ENCODE measurements at places on chromosomes 2 and 18.

- no peak for DNase-seq
Observed at GRCh38 chr2:130744287-130745117, 10.8 kb upstream of the AMER3 start.

DNA sequence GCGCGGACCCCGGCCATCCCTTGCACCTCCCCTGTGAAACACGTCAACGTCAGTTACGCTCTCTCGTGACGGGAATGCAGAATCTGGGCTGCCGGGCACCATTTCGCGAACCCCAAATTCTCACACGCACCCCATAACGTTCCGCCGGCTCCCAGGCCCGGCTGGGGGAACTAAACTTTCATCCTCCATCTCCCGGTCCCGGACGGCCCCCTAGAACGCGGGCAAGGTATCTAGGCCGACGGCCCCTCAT is 544 bp downstream of the DNAJC27 start:
- DNase-seq = no peak

GRCh38 chr2:158113741-158114295 is 12.1 kb downstream of the UPP2 start:
- no peak for DNase-seq

DNA sequence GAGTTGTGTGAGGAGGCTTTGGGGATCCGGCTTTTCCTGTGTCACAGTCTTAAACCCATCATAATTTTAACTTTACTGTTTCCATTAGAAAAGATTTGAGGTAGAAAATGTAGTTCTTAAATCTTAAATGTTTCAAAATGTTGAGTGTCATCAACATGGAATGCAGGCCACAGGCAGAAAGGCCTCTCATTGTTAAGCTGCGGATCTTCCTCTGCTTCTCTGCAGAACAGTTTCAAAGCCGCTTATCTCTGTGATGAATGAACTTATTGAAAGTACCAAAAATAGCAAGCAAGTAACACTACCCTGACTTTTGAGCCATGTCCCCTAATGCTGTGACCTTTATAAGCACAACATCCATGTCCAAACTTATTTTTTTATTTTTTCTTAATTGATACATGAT is 1645.8 kb downstream of the DPP10 start:
- no peak for DNase-seq

DNA sequence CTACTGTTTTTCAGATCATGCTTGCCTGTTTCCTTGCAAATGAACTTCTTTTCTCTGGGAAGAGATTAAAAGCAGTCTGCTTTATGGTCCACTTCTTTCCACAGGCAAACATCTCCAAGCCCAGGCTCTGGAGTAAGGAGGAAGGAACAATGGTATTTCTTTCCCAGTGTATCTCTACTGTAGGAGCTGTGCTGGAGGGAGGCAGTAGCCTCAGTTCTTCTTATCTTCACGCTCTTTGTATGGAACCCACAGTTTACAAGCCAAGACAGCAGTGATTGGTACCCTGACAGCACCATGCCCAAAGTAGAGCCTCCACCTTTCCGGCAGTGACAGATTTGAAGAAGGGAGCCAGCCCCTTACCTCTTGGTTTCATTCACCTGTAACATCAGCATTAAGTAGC is 35.2 kb downstream of the SPOPL start:
- DNase-seq = no peak

DNA sequence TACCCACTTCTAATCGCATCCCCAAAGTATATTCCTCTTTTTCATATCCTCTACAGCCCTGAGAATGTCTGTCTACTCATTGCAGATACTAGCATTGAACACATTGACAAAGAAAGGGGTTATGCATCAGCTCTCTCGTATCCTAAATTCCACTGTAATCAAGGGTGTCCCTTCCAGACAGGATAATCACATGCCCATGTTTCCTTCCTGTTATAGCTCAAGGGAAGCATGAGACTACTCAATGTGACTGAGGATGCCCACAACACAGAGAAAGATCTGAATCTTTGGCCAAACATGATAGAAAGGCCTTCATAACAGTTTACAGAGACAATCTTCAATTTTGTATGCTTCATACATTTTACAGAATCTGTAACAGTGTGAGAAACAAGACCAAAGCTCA is 69.2 kb downstream of the HIBCH start:
- no peak for DNase-seq

GRCh38 chr2:209845666-209846065 is 74.0 kb downstream of the UNC80 start:
- DNase-seq = no peak

DNA sequence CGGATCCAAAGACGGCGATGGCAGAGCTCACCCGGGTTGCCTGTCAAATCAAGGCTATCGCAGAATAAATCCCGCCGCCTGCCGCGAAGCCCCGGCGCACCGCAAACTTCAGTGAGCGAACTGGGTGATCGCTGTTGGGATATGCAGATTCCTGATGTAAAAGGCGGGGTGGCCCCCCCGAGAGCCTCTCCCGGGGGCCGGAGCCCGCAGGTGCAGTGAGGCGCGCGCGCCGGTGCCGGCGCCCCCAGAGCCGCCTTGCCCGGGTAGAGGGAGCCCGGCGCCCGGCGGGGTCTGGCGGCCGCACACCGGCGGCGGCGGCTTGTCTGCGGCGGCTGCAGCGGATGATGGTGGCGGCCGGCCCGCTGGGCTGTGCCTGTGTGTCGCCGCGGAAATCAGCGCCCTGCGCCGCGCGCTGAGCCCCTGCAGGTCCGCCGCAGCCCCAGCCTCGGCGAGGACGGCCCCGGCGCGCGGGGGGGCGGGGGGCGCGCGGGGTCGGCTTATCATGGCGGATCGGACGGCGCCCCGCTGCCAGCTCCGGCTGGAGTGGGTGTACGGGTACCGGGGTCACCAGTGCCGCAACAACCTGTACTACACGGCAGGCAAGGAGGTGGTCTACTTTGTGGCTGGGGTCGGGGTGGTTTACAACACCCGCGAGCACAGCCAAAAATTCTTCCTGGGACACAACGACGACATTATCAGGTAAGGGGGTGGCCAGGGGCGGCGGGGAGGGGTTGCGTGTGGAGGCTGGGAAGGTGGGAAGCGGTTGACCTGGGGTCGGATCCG is 1.3 kb downstream of the EML6 start:
- peak; percentile 52 for DNase-seq

DNA sequence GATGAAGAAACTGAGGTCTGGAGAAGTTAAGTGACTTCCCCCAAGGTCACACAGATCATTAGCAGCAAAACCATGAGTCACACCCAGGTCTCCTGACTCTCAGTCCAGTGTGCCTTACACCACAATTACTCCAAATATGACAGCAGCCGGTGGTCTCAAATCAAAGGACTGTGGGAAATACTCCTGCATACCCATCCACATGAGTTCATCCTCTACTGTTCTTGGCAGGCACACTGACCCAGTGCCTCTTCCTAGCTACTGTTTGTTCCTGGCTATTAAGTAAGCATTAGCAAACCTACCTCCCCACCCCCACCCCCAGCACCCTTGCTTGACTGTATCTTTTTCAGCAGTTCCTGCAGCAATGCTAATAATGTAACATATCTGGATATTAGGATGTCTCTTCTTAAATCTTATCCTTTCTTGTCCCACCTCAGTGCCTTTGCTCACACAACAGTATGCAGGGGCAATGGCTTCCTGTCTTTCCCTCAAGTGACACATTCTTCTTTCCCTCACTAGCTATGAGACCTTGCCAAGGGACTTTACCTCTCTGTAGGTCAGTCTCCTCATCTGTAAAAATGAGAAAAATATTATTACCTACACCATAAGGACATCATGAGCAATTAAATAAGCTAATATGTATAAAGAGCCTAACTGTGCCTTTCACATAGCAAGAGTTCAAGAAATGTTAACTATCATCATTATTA is 46.2 kb downstream of the FAM98A start:
- no peak for DNase-seq

DNA sequence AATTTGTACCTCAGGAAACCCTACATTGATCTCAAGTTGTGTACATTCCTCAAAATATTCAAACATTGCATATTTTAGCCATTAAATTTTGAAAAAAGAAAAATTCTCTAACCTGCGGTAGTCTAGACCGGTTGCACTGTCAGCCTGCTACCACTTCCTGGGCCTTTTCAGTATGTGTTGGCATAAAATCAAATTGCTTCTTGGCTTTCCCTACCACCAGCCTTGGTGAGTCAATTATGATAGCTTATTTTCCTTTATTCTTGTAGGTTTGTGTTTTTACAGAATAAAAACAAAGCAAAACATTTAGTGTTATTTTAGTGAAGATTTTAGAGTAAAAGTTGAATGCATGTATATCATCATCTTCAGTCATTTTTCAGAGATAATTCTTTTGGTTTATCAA is 61.2 kb downstream of the FAM171B start:
- DNase-seq = no peak

DNA sequence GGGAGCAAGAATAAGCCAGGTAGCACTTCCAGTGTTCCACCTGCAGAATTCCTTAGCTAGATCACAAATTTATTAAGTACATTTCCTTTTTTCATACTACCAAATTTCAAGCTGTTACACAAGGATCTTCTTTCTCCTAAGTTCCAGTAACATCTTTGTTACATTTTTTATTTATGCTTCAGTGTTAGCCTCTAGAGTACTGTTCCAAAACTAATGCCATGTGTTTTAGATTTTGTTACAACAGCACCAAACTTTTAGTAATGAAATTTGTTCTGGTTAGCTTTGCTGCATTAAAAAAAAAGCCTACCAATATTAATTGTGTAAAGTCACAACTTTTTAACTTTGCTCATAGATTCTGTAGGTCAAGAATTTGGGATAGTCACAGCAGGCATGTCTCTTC is 161.1 kb downstream of the CAMKMT start:
- DNase-seq = no peak

DNA sequence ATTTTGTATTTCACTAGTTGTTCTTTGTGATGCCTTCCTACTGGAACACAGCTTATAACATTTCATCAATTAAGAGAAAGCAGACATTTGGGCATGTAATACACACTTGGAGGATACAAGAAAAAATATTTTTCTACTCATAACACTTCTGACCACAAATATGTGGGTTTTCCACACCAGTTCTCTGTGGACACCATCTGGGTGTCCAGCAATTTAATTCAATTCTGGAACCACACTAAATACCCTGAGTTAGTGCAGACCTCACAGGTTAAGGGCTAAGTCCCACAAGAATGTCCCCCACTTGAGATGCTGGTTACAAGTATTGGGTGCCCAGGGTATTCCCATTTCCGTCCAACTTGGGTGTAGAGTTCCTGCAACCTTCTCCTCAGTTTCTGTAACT is 91.1 kb upstream of the SKOR2 start:
- no peak for DNase-seq

- DNase-seq = no peak
Observed at GRCh38 chr2:210028178-210028577, 25.7 kb downstream of the RPE start.

DNA sequence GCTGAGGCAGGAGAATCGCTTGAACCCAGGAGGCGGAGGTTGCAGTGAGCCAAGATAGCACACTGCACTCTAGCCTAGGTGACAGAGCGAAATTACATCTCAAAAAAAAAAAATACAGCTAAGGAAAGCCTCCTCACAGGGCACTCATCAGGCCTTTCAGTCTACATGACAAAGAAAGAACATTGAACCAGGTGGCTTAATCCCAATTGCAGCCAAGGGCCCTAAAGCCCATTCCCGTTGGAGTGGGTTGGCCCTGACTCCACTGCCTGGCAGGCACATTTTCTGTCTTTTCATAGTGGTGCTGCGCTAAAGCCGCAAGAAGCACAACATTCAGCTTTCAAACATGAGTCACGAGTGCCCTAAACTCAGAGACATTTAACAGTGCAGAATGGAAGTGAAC is 372.5 kb downstream of the RNF144A start:
- DNase-seq = no peak

DNA sequence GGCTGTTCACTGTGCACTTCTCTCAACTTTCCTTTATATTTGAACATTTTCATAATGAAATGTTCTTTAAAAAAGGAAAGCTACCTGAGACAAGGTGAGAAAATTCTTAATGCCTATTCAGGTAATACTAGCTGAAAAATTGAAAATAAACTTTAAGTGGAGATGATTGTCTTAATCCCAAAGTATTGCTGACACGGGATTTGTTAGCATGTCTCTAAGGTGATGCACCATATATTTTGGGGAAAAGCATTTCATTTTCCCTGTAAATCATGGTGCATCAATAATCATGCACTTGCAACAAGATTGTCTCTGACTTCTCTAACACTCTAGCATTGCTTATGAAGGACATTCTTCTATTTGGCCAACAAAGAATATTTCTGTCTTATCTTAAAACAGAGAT is 848.0 kb downstream of the DPP10 start:
- no peak for DNase-seq

DNA sequence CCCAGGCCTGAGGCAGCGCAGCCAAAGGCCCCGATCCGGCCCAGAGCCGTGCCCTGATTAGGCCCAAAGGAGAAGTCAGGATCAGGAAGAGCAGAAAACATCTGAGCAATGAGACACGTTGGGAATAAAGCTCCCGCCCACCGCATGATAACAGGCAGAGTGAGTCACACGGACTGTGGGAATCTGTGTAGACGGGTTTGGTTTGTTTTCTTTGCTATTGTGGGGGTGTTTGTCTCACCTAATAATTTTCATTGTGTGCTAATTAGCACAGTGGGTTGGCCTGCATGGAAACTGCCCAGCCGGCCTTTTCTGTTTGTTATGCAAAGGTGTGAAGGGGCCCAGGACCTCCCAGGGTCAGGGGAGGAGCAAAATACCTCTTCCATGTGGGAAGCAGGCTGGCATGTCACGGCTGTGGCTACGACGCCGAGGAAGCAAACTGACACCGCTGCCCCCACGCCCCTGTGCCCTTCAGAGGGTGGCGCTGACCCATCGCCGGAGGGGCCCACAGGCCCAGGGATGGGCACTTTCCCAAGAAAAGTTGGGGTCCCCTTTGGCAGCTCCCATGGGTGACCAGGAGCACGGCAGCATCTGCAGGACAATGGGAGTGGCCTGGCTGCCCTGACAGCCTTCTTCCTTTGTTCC is 68.4 kb upstream of the CTDP1 start:
- DNase-seq = peak; percentile 40

GRCh38 chr18:7830468-7830867 is 263.4 kb downstream of the PTPRM start:
- no peak for DNase-seq

- DNase-seq = peak; percentile 65
Observed at GRCh38 chr18:79964330-79965118, at the start of gene HSBP1L1. TSS of gene HSBP1L1 (plus strand) at chr18:79964643. CDS start at chr18:79964736, 93 bp downstream.

DNA sequence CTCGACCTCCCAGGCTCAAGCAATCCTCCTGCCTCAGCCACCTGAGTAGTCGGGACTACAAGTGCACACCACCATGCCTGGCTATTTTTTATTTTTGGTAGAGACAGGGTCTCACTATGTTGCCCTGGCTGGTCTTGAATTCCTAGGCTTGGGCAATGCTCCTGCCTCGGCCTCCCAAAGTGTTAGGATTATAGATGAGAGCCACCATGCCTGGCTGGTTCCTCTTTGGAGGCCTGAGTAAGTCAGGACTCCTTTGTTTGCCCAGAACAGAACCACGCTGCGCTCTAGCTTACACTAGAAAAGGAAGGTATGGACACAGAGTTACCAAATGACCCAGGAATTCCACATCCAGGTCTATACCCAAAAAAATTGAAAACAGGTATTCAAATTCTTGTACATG is 135.9 kb upstream of the SLC1A4 start:
- DNase-seq = peak; percentile 2

GRCh38 chr2:216694082-216694825 is 1.1 kb downstream of the IGFBP5 start:
- DNase-seq = peak; percentile 82

- DNase-seq = no peak
Observed at GRCh38 chr2:149686136-149687051, 98.8 kb upstream of the MMADHC start.

- DNase-seq = no peak
Observed at GRCh38 chr18:37668971-37669747, 103.6 kb upstream of the CELF4 start.
